ENCODE measurements at places on chromosomes 1 and 21.

DNA sequence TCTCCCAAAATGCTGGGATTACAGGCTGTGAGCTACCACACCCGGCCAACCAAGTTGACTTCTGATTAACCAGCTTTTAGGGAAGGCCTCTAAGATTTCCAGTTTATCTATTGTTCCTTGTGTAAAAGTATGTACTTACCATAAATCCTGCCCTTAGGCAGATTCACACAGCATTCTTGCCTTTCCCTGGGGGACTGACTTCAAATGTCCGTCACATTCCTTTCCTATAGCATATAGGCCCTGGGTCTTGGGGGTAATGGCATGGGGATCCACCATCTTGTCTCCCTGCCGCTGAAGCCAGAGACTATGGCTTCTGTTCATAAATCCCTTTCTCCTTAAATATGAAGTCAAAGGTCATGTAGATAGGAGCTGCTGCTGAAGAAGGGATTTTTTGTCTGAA, 872 bp upstream of the PINK1 start:
- ATAC-seq = no peak

GRCh38 chr1:4489486-4489885, 164.9 kb upstream of the AJAP1 start:
- no peak for ATAC-seq

DNA sequence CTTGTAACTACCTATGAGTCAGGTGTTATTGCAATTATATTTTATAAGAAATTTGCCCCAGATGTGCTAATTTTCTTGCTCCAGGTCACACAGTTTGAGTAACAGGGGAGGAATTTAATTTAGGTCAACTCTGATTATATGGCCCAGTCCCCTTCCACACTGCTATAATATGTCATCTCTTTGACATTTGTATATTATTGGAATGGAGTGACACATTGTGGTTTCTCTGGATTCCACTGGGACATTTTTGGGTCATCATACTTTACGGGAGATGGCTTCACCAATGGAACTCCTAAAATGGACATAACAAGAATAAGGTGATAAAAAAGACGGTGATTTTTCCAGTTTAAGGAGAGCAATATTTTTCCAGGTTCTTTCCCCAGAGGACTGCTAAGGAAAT, 191.2 kb downstream of the DISC1 start:
- ATAC-seq = no peak

- no peak for ATAC-seq
Measured at GRCh38 chr1:36576551-36577110, 93.9 kb upstream of the CSF3R start.

GRCh38 chr1:172719066-172719627, 60.2 kb downstream of the FASLG start:
- peak; percentile 37 for ATAC-seq

- ATAC-seq = no peak
Measured at GRCh38 chr1:93842750-93843500, 36.1 kb downstream of the DNTTIP2 start.

GRCh38 chr1:160400646-160401486, 502 bp downstream of the VANGL2 start:
- ATAC-seq = peak; percentile 66

- peak; percentile 55 for ATAC-seq
Measured at GRCh38 chr1:113830039-113830438, 17.8 kb upstream of the RSBN1 start.

- peak; percentile 95 for ATAC-seq
Measured at GRCh38 chr1:72397786-72398185, 115.4 kb upstream of the NEGR1 start.

GRCh38 chr1:9048551-9048950, 20.9 kb downstream of the SLC2A5 start:
- ATAC-seq = no peak

- ATAC-seq = no peak
Measured at GRCh38 chr1:64826991-64827390, 82.1 kb downstream of the RAVER2 start.

- no peak for ATAC-seq
Measured at GRCh38 chr1:156100205-156100995, 14.1 kb upstream of the LMNA start.

DNA sequence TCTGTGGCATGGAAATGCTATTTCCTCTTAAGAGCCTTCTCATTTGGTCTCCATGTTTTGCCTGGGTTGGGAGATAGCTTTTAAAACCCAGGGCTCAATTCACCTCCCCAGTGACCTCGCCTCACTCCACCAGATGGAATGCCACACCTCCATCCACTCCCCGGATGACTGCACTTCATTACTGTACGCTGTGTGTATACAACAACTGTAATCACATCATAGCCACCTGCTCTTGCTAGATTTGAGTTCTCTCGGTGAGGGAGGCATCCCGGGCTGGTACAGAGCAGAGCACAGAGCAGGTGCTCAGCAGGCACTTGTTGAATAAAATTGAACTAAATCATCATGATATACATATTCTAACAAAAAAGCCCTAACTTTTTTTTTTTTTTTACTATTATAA, 26.0 kb downstream of the SDE2 start:
- ATAC-seq = no peak

All from SK-N-SH treated with all-trans-retinoic acid at 6 μM for 48 hours (cell line).